Activated naive CD4-positive, alpha-beta T cell (primary cell): ENCODE measurements at places on chromosomes 6 and 20.

DNA sequence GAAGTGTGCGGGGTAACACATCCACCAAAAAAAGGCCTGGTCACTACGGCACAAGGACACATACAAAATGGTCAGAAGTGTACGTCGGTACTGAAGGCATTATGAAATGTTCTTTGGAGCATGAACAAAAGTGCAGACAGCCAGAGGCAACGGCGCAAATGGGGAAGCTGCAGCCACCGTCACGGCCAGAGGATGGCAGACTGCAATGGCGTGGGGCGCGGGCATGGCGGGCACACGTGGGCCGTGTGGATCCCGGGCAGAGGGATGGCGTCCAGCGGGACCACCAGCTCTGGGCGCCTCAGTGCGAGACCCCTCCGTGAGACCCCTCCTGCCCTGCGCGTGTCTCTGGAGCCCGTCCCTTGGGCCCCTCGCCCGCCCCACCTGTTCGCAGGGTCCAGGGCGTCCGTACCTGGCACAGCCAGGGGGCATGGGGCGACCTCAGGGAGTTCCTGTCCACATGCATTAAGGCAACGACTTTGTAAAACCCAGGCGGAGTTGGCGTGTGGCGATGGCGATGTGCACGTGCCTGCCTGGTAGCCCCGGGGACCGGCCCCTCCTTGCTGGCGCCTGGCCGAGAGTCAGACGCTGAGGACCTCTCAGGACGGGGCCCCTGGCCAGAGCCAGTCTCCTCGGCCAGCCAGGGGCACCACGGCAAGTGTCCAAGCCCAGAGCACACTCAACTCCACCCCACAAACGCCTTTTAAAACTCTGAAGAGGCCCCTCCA is 39.5 kb upstream of the CHRNA4 start:
- DNase-seq, result no peak

DNA sequence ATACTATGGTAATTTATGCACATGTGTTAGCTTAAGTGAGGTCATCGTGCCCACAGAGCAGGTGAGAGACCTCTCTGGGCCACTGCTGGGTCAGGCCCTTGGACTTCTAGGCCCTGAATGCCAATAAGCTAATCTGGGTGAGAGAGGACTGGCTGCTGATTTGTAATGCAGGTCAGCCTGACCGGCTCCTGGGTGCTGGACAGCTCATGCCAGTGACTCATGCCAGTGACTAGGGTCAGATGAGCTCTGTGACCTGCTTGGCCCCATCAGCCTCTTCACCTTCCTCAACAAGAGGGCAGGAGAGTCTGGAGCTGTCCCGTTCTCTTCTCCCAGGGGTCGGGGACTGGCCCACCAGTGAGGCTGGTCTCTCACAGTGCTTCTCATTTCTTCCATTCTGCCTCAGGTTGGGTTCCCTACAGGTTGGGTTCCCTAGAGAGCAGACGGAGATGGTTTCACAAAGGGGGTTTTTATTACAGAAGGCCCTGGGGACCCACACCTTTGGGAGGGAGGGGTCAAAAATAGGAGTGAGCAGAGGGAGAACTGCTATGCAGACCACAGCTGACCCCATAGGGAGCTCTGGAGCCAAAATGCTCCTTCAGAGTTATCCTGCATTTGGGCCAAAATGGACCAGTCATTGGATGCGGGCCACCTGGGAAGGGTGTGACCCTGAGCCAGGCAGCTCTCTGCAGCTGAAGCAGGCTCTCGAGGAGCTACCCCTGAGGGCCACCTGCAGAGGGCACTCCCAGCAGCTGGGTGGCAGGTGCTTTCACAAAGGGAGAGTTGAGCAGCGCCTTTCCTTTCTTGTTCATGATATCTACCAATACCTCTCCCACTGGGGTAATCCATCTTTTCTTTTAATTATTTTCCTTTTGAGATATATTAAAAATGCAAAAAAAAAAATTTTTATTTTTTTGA is 2.2 kb upstream of the OXT start:
- peak; percentile 24 for DNase-seq

- no peak for DNase-seq
Observed at GRCh38 chr20:24694157-24694726, 224.8 kb downstream of the SYNDIG1 start.

DNA sequence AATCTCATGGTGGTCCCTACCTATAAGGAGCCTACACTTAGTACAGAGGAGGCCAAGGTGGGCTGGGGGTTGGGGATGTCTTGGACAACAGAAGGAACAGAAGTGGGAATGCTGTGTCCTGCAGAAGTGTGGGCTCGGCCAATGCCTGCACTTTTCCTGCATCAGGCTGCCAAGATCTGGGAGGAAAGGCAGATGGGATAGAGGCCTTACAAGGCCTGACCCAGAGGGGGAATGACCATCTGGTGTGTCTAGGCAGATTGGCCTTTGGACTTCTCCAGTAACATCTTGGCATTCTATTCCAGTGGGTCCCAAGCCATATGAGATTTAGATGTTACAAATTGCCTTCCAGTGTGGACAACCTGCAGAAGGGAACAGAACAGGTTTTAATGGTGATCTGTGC is 124.7 kb upstream of the GPR6 start:
- no peak for DNase-seq

DNA sequence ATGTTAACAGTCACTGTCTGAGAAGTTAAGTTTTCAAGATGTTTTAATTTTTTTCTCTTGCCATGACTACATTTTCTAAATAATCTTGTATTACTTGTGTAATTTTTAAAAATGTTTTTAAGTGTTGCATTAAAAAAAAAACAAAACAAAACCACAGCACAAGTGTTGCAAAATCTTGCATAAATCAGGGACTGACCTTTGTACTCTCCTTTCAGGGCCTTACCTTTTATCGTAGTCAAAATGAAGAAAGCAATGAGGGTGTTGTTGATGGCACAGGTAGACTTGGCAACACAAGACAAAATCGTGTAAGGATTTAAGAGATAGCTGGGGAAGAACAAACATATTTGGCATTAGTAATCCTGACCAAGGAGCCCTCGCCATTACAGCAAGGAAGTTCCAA is 42.5 kb downstream of the PIGU start:
- DNase-seq, result no peak

GRCh38 chr6:33458676-33459075 is 4.3 kb downstream of the ZBTB9 start:
- DNase-seq, result no peak

GRCh38 chr20:20417876-20418676 is 50.2 kb downstream of the INSM1 start:
- DNase-seq, result no peak

DNA sequence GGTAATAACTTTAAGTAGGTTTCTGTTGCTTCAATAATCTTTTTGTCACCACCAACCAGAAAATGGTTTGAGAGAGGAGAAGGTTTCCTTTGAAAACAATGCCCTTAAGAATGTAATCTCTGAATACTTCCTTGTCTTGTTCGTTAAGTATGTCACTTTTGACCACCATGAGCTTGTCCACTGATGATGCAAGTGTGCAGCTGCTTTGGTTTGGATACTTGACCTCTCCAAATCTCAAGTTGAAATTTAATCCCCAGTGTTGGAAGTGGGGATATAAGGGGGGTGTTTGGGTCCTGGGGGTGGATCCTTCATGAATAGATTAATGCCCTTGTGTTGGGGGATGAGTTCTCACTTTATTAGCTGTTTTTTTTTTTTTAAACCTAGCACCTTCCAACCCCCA is 985.4 kb downstream of the EPHA7 start:
- DNase-seq, result no peak

GRCh38 chr6:131739136-131739535 is 28.3 kb upstream of the CTAGE9 start:
- DNase-seq, result no peak

DNA sequence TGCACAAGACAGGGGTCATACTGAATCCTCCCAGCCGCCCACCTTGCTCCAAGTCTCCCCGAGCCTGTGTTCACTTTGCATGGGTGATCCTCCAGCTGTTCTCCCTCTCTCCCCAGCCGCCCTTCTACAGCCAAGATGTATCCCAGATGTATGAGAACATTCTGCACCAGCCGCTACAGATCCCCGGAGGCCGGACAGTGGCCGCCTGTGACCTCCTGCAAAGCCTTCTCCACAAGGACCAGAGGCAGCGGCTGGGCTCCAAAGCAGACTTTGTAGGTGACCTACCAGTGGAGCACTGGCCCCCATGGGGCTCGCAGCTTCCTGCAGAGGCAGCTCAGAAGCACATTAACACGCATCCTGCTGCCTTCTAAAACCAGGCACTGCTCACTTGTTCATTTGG is 14.6 kb upstream of the IFT52 start:
- DNase-seq, result no peak

DNA sequence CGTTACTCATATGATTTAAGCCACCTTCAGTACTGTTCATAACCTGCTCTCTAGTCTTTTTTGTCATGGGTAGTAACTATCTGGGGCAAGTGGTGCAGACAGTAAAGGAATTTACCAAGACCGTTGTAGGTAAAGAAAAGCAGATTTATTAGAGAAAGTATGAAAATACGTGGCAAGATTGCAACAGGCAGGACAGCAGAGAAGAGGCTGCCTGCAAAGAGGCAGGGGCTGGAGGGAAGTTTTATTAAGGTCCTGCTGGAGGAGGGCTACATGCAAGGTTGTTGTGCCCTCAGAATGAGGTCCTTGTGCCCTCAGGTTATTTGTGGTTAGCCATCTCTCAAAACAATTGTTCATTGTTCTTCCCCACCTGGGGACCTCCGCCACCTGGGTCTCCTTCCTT is 444.3 kb downstream of the BCKDHB start:
- DNase-seq, result no peak

GRCh38 chr6:144921206-144921975 is 636.3 kb downstream of the UTRN start:
- no peak for DNase-seq

DNA sequence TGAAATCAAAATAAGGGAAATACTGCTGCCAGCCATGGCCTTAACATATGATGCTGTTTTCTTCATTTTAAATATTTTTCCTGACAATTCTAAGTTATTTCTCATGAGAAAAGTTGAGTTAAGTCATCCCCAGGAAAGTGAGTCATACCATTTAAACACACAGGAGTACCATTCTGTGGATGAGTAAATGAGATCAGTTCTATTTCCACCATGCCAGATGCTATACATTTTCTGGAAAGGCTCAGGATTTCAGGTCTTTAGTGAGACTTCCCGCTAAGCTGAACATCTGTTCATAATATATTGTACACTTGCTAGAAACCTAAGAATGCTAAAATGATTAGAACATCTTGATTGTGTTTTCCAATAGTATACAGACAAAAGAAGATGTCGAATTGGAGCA is 256.2 kb upstream of the MANEA start:
- no peak for DNase-seq

DNA sequence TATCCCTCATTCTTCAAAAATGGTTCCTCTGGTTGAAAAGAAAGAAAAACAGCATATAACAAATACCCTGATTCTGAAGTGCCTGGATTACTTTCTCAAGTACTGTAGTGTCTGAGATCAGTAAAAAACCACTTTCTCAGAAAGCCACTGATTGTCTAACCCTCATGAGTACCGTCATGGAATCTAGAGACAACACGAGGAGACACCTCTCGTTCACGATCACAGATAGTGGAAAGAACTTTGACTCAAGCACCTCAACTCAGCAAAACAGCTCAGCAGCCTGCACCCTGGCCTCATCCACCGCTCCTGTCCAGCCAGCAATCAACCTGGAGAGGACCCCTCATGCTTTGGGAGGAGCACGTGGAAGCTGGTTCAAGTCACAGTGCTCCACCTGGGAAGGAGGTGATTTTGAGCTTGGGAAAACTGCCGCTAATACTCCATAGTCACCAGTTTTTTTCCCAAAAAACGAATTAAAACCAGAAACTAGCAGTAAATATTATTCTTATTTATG is 1.0 kb downstream of the SCML4 start:
- peak; percentile 13 for DNase-seq
